ENCODE measurements at places on chromosomes 1 and 21.

- DNase-seq = no peak
These were observed 106.8 kb downstream of the ESRRG start for GRCh38 chr1:216616425-216616824.

GRCh38 chr1:210695026-210695425, 366.3 kb downstream of the HHAT start:
- no peak for DNase-seq

GRCh38 chr1:170586321-170587252, 54.6 kb downstream of the GORAB start:
- no peak for DNase-seq

DNA sequence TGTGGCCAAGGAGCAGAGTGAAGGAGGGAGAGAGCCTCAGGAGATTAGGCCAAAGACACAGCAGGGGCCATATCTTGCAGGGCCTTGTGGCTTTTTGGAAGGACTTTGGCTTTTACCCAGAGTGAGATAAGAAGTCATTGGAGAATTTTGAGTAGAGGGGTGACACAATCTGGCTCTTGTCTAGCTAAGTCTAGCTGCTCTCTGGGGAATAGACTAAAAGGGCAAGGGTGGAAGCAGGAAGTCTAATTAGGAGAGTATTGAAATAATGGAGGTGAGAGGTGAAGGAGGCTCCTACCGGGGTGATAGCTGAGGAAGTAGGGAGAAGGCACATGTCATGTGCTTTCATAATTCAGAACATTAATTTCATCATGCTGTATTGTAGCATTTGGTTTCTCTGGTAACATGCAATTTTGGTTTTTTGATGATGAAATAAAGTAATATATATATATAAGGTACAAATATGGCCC, 34.3 kb upstream of the KCNA3 start:
- DNase-seq = no peak

GRCh38 chr1:7717748-7718368, 53.2 kb upstream of the VAMP3 start:
- DNase-seq = no peak

Measured in CD4-positive, alpha-beta T cell treated with Interleukin-15 for 4 hours (primary cell).